ENCODE measurements at places on chromosomes 5 and 9. TPM values are rescaled to one million over a fixed set of nuclear protein-coding genes. Genes with fewer than 3 reads are reported as not detected.

SH3TC2 gene
- total RNA-seq: 1.5 TPM

PRDM9 gene
- not detected for total RNA-seq

GLRA1 gene
- not detected for total RNA-seq

LCN9 gene
- total RNA-seq: not detected

PCDHGA10 gene
- total RNA-seq: 14.7 TPM

TOR4A gene
- 28.9 TPM for total RNA-seq

TMC1 gene
- total RNA-seq: not detected

NEUROG1 gene
- total RNA-seq: not detected

AFF4 gene
- total RNA-seq: 45.8 TPM

LCN15 gene
- total RNA-seq: not detected

CCDC187 gene
- total RNA-seq: under 0.01 TPM
